Spleen (tissue), 13 donors: ENCODE measurements at places on chromosomes 7 and 10. TPM values are rescaled to one million over a fixed set of nuclear protein-coding genes. Genes with fewer than 3 reads are reported as not detected.

- no peak for DNase-seq
These were observed 157.8 kb downstream of the FGFR2 start for GRCh38 chr10:121440461-121440860.

GRCh38 chr10:24902400-24902728, 50.0 kb downstream of the PRTFDC1 start:
- DNase-seq: no peak

GRCh38 chr10:29736366-29737073, 101.7 kb upstream of the SVIL start:
- peak; percentile 88 for DNase-seq

DNA sequence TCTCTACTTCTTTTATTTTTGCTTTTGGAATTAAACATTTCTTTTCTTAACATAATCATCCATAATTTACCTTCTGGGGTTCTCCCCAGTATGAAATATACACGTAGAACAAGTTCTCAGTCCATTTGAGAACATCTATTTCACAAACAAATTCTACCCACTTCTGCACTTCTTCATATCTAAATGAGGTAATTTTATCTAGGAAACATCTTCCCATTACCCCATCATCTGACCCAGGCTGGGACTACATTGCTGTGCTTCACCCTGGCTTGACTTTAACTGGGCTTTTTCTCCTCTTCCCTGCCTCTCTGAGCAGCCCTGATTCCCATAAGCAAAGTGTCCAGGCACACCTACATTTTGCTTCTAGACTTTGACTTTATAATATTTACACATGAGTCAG, 43.3 kb upstream of the AMPH start:
- no peak for DNase-seq

The SLC26A5 gene
- total RNA-seq: not detected
